ENCODE measurements at places on chromosomes 3 and 15.

- DNase-seq: no peak
Measured at GRCh38 chr3:87732294-87732693, 326.5 kb downstream of the CGGBP1 start.

DNA sequence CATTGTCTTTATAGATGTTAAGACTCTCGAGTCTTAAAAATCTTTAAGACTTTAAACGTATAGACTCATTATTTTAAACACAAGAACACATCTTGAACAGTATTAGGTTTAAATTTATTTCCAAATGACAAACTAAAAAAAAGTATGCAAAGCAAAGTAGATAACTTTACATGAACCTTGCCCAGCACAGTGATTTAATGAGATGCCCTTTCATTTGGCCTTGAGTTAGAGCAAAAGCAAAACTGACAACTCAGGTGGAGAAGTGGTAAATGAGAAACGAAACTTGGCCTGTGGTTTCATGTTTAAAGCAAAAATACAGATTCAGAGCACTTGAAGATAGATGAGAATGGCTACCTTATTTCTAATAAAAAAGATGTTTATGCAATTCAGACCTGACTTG, 8.6 kb downstream of the GPR15 start:
- DNase-seq: no peak

- DNase-seq: no peak
Measured at GRCh38 chr3:71874618-71875017, 89.7 kb upstream of the PROK2 start.

GRCh38 chr15:29268706-29269484, 727 bp downstream of the NSMCE3 start:
- DNase-seq: peak; percentile 40

DNA sequence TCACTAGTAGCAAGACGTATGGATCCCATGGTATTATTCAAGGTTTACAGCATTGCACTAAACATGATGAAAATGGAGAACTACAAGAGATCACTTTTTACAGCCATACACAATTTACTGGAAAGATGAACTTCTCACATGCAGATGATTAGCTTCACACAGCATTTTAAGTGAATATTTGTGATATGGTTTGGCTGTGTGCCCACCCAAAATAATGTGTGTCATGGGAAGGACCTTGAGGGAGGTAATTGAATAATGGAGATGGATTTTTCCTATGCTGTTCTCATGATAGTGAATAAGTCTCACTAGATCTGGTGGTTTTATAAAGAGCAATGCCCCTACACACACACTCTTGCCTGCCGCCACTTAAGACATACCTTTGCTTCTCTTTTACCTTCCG, 662.0 kb upstream of the CCDC54 start:
- DNase-seq: no peak

DNA sequence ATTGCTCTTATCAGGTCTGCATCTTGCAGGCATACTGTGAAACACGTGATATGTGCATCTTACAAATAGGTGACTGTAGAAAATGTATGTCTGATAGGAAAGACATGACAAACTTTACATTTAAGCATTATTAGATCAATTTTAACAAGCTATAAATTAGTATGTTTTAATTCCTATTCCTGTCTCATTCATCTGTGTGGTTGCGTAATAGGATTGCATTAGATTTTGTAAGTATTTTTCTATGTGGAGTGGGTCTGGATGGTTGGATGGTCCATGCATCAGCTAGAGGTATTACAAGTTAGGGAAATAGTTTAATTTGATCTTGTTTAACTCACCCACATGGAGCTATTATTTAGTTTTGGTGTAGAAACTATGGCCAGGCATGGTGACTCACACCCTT, 18.8 kb downstream of the ASTE1 start:
- no peak for DNase-seq

All from right lung (tissue), 10 donors.